ENCODE measurements at places on chromosomes 6 and 20.

DNA sequence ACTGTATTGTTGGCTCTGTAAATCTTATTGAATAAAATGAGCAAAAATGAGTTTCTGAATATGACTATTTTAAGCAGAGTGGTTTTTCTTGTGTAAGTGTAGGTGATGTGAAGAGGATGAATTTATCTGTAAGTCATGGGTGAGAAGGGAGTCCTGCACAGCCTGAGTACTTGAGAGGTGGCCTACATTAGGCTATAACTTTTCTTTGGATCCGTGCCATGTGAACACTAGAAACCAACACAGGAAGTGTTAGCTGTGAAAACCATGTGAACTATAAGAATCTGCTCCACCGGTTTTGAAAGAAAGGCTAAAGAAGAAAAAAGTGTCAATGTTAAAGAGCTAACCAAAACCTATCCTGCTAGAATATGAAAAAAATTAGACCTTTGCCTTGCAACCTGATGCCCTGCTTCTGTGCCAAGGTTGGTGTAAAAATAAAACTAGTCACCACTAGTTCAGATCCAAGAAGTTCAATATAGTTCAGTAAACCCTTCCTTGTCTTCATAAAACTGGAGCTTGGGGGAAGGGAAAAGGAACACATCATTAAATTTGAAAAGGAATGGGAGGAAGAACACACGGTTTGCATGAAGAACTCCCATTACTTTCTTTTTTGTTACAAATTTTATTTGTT is 21.3 kb downstream of the PLCB1 start:
- DNase-seq, result peak; percentile 49

- no peak for DNase-seq
Measured at GRCh38 chr6:31247813-31248212, 24.1 kb downstream of the HLA-C start.

- DNase-seq, result no peak
Measured at GRCh38 chr6:105791179-105791578, 295.0 kb upstream of the PRDM1 start.

- peak; percentile 87 for DNase-seq
Measured at GRCh38 chr20:34579979-34580940, 21.7 kb downstream of the MAP1LC3A start.

GRCh38 chr6:107820338-107821261 is 3.5 kb downstream of the SCML4 start:
- no peak for DNase-seq

GRCh38 chr20:46099491-46100287 is 9.9 kb upstream of the NCOA5 start:
- no peak for DNase-seq

GRCh38 chr20:63027922-63028389 is 21.2 kb upstream of the BHLHE23 start:
- DNase-seq, result peak; percentile 10

GRCh38 chr6:41559655-41560427 is 13.7 kb downstream of the FOXP4 start:
- DNase-seq, result no peak

GRCh38 chr6:100719883-100720682 is 161.0 kb downstream of the ASCC3 start:
- peak; percentile 18 for DNase-seq

GRCh38 chr20:513429-513828 is 30.2 kb downstream of the CSNK2A1 start:
- DNase-seq, result no peak

GRCh38 chr6:99366852-99367251 is 17.4 kb upstream of the FAXC start:
- no peak for DNase-seq

GRCh38 chr6:13943943-13944342 is 19.2 kb downstream of the RNF182 start:
- no peak for DNase-seq

GRCh38 chr20:42111349-42111748 is 493.2 kb upstream of the CHD6 start:
- no peak for DNase-seq

DNA sequence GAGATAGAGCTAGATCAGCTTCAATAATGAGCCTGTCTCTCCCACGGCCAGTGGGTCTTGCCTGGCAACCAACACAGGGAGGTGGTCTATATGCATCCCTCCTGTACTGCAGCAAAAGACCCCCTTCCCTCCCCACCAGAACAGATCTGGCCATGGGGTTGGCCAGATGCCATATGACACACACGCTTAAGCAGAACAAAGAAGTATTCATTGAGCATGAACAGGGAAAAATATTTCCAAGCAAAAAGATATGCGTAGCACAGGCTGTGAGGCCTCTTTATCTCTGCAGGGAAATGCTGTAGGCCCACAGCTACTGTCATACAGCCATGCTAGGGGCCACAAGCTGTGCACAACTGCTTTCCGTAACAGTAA is 73.4 kb upstream of the NRSN1 start:
- no peak for DNase-seq

GRCh38 chr20:58670102-58670501 is 19.0 kb downstream of the STX16 start:
- no peak for DNase-seq

DNA sequence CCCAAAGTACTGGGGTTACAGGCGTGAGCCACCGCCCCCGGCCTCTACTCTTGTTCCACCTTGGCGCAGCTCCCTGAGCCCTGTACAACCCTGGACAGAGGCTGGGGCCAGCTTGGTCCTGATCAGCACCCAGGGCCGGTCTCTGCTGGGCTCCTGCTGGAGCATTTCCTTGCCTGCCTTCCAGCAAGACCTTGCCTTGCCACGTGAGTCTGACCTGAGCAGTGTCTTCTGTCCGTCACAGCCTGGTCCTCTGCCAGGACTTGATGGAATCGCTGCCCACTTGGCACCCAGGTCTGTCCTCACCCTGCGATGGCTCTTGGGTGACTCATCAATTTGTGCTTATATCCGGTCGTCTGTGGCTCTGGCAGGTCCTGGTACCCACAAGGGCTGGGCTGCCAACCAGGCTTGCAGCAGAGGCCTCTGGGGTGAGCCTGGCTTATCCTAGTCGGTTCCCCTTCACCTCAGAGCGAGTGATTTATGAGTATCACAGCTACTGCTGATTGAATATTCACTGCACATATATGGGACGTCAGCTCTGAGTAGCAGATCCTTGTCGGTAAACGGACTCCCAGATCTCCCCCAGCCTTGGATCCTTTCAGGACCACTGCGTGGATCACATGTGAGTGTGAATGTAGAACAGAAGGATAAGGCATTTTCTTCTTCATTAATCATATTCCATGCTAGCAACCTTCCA is 10.1 kb upstream of the SULF2 start:
- DNase-seq, result no peak

- no peak for DNase-seq
Measured at GRCh38 chr6:108796875-108797274, 51.3 kb upstream of the ARMC2 start.

GRCh38 chr20:1674361-1674760 is 16.8 kb upstream of the SIRPG start:
- DNase-seq, result no peak

GRCh38 chr20:62808211-62808865 is 3.7 kb downstream of the OGFR start:
- no peak for DNase-seq

GRCh38 chr20:46267108-46268105 is 40.9 kb downstream of the CDH22 start:
- DNase-seq, result no peak
